ENCODE measurements at places on chromosomes 6 and 20. TPM values are rescaled to one million over a fixed set of nuclear protein-coding genes. Genes with fewer than 3 reads are reported as not detected.

The TULP1 gene
- not detected for total RNA-seq

The PRDM1 gene
- 1.2 TPM for total RNA-seq

The CYP24A1 gene
- total RNA-seq, result 0.09 TPM

The SALL4 gene
- total RNA-seq, result under 0.01 TPM

The MUC21 gene
- total RNA-seq, result not detected

The PRSS16 gene
- total RNA-seq, result not detected

The CD40 gene
- total RNA-seq, result 0.95 TPM

The MICA gene
- total RNA-seq, result 46.5 TPM
